ENCODE measurements at places on chromosomes 16 and 17. TPM values are rescaled to one million over a fixed set of nuclear protein-coding genes. Genes with fewer than 3 reads are reported as not detected.
A peak's percentile ranks its signal among the peaks of the same experiment; 100 is the strongest.

Gene SEPTIN1
- total RNA-seq = 1.3 TPM

Gene TBC1D3H
- not detected for total RNA-seq

Gene CD7
- total RNA-seq = 0.15 TPM

Gene KRTAP4-4
- total RNA-seq = not detected

Gene CMTM1
- 1.5 TPM for total RNA-seq

- DNase-seq = no peak
These were observed 683.1 kb downstream of the WWOX start for GRCh38 chr16:78782572-78782971.

DNA sequence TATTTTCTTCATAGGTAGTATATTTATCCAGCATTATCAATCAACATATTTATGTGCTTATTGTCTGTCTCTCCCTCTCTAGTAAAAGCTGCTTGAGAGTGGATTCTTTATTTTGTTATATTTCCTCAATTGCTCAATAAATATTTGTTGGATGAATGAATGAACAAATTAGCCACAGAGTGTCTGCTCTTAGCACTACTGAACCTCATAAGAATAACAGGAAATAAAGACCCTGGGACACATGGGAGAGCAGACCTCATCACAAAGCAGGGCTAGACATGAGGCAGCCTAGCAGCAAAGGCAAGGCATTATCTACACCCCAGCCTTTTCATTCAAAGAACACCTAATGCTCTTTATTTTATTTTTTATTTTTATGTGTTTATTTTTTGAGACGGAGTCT lies 34.9 kb upstream of the TANC2 start:
- no peak for DNase-seq

- DNase-seq = no peak
These were observed 26.8 kb downstream of the LITAFD start for GRCh38 chr16:8908810-8909468.

GRCh38 chr16:75710344-75710743 lies 9.1 kb upstream of the DUXB start:
- DNase-seq = no peak

DNA sequence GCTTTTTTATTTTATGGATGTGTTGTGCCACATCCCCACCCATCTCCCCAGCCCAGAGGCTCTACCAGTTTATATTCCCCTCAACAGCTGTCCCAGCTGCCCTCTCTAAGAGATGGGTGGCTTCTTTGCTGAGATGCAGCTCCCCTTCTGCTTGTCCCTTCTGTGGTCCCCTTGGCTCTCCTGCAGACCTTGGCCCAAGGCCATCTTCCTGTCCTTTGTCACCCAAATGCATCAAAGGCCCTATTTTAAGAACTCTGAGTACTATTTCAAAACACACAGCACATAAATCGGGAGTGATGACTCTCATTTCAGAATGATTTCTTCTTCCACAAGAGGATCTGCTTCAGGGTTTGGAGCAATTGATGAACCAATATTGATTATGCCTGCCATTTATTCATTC lies 85.3 kb downstream of the SPACA3 start:
- DNase-seq = no peak

DNA sequence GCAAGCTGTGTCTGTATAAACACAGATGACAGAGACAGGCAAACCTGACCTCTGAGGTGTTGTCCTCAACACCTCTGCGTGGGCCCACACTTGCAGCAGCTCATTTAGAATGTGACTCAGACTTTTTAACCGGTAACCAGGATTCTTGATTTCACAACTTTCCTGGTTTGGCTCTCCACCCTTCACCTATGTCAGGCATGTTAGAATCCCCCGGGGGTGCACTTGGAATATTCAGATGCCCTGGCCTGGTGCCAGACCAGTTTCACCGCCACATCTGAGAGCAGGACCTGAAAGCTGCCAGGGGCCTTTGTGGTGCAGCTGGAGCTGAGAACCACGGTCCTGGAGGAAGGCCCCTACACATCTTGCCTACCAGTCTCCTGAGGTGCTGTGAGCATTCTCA lies 4.8 kb downstream of the DHODH start:
- no peak for DNase-seq

GRCh38 chr17:76234354-76234679 lies 6.0 kb downstream of the RNF157 start:
- no peak for DNase-seq

DNA sequence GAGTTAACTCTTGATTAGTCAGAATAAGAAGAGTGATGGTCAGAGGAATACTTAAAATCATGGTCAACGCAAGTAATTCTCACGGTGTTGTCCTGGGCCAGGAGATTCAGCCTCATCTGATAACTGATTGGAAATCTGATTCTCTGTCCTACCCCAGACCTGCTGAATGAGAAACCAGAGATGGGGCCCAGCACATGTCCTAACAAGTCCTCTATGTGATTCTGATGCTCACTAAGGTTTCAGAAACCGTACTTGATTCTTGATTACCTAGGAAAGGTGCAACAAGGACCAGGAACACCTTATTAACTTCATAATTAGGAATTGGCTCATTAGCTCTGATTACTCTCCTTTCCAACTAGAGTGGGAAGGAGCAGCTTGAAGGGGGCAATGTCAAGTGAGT lies 44.5 kb downstream of the ANKFY1 start:
- no peak for DNase-seq

DNA sequence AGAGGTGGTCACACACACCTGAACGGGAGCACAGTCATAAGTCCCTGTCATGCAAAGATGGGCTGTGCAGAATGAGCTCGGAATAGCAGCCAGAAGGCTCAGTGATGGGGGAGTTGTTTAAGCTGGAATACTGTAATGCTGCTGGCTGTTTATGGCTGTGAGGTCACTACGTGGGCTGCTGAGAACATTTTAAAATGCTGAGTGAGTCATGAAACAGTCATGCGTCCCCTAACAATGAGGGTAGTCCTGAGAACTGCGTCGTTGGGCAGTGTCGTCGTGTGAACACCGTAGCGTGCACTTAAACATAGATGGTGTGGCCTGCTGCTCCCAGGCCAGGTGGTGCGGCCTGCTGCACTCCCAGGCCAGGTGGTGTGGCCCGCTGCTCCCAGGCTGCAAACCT lies 39.7 kb downstream of the TBCD start:
- DNase-seq = no peak

DNA sequence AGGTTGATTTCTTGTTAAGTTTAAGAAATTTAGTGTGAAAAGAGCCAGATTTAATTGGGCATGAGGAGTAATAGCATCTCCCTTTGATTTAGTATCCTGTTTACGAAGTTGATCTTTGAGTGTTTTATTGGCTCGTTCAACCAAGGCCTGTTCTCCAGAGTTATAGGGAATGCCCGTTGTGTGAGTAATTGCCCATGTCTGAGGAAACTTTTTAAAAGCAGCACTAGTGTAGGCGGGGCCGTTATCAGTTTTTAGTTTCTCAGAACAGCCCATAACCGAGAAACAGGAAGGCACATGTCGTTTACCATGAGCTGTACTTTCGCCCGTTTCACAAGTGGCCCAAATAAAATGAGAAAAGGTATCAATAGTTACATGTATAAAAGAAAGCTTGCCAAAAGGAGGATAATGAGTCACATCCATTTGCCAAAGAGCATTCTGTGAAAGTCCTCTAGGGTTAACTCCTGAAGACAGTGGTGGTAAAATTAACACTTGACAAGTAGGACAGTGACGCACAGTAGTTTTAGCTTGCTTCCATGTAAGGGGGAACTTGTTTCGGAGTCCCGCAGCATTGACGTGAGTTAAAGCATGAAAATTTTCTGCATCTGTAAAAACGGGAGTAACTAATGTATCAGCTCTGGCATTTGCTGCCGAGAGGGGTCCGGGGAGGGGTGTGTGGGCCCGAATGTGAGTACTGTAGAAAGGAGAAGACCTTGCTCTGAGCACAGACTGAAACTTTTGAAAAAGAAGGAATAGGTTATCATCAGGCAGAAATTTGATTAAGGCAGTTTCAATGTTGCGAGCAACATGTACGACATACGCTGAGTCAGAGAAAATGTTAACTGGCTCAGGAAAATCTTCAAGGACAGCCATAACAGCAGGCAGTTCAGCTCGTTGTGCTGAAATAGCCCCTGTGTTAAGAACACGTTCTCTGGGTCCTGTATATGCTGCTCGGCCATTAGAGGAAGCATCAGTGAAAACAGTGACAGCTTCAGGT lies 18.5 kb upstream of the KCTD5 start:
- DNase-seq = no peak

DNA sequence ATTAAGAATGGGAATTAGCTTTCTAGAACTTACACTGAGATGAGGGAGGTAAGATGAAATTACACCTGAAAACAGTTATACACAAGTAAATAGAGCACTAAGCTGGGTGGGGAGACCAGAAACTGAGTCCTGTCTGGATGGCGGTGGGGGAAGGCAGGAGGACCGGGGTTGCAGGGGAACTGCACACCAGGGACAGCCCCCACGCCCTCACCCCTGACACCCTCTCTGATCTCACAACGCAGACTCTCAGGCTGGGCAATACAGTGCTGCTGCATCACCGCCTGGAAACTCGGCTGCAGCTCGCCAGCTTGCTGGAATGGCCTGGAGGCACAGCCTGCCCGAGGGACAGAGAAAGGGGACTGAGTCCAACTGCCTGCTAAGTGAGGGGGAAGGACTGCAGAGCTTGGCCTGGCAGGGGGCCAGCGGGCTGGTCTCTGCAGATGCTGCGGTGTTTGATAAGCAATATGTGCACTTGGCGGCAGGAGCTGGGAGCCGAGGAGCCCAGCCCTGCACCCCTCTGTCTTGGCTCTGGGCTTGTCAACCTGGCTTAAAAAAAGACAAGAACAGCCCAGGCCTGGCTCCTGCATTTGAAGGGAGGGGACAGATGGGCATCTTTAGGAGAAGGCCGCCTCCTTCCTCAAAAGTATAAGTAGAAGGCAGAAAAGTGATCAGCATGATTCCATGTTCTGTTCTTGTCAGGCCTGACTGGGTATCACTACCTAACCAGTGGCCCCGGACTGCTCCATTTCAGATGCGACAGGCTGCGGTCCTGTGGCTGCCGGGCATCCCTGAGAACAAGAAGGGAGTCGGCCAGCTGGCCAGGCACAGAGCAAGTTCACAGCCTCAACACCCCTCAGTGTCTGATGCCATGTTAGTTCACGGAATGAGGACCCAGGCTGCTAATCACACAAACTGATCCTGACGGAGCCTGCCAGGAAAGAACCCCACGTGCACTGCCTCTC lies 30.2 kb downstream of the SPHK1 start:
- DNase-seq = peak; percentile 88

- DNase-seq = no peak
These were observed 570 bp upstream of the BCO1 start for GRCh38 chr16:81237942-81238295.

- no peak for DNase-seq
These were observed 7.6 kb upstream of the PGAP6 start for GRCh38 chr16:389352-389751.

DNA sequence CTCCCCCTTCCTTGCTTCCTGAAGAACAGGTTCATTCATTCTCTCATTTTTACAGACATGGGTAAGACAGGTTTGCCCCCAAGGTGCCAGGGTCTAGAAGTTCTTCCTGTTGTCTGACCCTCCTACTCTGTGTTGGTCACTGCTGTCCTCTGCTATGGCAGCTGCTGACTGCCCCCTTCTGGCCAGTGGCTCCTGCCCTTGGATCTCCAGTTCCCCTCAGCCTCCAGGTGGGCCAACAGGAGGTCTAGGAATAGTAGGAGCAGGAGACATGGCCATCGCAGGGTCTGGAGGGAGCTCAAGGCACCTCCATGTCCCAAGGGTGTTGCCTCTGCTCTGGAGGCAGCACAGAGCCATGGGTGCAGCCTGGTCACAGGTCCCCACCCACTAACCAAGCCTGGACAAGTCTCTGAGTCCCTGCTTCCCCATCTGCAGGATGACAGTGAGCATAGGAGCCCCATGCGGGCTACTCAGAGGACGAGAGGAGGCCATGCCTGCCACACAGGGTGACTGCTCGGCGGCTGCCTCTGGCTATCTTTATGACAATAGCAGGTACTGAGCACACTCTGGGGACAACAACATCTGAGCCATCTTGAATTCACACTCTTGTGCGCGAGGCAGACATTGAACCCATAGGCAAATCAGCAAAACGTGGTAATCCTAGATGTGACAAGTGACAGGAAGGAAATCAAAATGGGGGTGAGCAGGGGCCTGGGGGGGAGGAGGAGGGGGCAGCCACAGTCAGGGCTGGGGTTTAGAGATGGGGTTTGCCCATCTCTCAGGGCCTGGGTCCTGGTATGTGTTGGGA lies 27.0 kb upstream of the NXPH3 start:
- no peak for DNase-seq

DNA sequence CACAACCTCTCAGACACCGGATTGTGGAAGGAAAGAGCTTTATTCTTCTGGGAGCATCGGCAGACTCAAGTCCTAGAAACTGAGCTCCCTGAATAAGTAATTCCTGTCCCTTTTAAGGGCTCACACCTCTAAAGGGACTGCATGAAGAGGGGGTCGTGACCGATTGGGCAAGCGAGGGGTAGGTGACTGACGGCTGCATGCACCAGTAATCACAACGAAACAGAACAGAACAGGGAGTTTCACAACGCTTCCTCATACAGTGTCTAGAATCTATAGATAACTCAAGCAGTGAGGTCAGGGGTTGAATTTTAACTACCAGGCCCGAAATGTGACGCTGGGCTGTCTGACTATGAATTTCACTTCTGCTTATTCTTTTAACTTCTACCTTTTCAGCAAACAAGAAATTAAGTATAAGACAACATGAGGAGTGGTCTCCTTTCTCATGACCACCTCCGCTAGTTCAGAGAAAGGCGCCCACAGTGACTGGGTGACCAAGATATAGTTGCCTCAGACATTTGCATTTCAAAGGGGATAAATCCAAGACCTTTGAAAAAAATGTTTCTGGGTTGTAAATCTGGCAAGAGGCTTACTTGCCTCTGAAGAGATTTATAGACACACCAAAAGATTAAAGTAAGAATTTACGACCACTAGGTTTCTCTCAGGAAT lies 88.4 kb upstream of the ATF7IP2 start:
- DNase-seq = peak; percentile 6

DNA sequence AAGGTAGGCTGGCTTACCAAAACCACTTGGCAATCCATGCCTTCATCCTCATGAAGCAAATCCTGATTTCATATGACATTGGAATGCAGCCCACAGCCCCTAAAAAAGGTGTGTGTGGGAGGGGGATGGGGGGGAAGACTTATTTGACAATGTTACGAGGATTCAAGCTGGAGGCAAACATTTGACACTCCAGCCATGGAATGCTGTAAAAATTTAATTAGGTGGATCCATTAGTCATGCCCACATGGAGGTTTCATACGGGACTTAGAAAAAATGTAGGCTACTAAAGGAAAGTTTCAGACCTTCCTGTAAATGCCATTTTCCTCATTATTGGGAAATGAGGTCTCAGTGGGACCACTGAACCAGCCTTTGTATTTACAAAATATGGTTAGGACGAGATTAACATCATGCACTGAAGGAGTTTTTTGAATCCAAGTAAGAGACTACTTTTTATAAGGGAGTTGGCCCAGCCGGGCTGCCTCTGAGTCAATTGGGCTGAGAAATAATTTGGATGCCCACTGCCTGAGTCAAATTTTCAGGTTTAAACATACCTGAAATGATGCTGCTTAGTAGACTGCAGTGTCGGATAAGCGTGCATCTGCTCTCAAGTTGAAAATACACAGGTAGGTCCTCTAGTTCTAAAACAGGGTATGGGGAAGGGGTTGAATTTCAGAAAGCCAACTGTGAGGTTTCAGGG lies 44.6 kb upstream of the MAF start:
- no peak for DNase-seq
